Activated CD4-positive, alpha-beta T cell treated with anti-CD3 and anti-CD28 coated beads for 4 hours (primary cell): ENCODE measurements at places on chromosomes 4 and X.

- DNase-seq, result peak; percentile 16
These were observed 223.4 kb downstream of the BCOR start for GRCh38 chrX:39874202-39874816.

DNA sequence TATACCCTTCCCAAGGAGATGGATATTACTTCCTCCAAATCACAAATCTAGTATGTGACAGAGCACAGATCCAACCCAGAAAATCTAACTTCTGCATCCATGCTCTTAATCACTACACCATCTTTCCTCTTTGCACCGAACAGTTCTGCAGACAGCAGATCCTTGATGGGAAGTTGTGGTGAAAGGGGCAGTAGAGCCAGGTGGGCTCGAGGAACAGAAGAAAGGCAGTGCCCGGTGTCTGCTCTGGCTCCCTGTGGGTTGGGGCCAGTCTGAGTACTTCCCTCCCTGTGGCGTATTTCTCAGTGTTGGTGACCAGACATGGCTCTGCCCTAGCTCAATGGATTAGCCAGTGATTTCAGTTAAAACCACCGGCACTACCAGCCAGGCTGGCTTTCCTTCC lies 15.3 kb downstream of the HOPX start:
- no peak for DNase-seq

- DNase-seq, result peak; percentile 44
These were observed 4.5 kb downstream of the G6PD start for GRCh38 chrX:154541896-154542722.

DNA sequence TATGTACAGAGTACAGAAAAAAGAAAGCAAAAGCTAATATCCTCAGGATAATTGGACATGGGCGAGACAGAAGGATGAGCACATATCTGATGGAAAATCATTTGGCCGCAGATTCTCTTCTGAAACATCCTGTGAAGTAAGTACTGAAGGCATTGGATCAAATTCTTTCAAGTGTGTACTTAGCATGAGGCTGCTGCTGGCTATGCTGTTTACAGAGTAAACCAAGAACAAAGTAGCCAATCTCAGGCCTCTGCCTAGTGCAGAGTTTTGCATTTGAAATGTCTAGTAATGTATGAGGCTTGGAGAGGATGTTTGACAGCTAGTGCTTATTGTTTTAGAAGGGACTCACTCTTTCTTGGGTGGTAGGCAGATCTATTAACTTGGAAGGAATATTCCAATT lies 128.5 kb downstream of the MAGEC2 start:
- no peak for DNase-seq

- DNase-seq, result no peak
These were observed 59.4 kb downstream of the PHF8 start for GRCh38 chrX:53984895-53985294.

DNA sequence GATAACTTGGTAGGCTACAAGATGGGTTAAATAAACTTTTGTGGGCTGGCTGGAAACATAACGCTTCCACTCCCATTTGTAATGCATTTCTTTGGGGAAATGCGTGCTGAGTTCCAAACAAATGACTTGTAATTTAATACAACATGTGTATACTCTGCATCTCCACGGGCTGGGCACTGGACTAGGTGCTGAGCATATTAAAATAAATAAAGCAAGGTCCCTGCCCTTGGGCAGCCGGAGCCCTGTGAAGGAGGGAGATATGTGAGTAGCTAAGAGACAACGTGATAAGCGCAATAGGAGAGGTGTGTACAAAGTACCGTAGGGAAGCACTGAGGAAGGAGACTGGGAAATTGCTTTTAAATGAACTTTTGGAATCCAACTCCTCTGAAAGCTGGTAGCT lies 147.2 kb upstream of the RBPJ start:
- no peak for DNase-seq

DNA sequence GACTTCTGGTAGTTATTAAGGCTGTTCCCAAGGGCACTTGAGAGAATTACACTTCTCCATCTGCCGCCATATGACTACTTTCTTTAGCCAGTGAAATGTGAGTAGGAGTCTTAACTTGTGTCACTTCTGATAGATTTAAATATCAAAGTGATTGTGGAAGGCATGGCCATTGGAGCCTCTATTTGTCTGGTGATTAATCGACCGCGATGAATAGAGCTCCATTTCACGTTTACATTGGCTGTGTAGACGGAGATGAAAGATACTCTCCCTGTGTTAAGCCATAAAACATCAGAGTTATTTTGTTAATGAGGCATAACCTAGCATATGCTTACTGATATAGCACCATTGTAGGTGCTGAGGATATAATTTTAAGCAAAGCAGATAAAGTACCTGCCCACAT lies 852.4 kb downstream of the CCSER1 start:
- DNase-seq, result no peak

DNA sequence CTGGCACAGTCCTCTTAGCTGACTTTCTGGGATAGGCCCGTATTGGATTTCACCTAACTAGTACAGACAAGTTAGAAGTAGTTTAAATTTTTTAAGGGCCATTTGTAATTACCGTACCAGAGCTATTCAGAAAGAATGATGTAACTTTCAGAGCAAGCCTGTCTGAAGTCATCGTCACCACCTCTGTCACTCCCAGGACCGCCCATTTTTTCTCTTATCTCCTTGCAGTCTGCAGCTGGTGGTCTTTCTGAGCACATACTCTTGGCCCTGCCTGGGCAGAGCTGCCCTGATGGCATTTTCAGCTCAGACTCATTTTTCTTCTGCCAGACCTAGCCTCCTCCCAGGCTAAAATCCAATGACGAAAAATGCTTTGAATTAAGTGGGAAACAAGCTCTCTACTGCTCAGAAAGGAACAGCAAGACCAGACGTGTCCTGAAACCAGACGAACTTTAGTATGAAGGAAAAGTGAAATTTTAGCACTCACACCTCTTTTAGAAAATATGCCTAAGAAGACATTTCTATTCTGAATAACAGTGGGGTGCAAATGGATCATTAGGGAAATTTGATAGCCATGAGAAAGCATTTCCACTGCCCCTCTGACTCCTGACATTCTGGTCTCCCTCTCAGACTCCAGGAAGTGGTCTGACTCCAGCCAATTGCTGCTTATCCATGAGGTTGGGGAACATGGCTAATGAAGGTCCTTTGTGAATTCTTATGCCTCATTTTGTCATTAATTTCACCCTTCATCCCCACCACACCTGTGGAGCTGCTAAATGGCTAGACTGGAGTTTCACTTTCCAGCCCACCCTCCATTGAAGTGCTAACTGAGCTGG lies 162.4 kb upstream of the GYPA start:
- no peak for DNase-seq

DNA sequence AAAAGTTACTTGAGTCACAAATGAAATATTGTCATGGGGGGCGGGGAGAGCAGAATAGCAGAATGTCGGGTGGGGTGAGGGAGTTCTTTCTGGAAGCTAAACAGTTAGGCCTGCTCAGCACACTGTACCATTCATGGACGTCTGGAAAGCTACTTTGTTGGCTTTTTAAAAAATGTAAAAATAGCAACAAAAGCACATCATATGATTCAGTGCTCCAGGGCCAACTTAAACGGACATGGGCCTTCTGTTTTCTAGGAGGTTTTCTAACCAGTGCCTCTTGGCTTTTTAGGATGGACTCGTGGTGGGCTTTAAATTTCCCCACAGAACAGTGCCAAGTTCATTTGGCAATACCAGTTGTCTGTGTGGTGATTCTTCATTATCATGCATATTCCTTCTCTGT lies 57.4 kb upstream of the CLCN4 start:
- DNase-seq, result no peak
